Forelimb muscle (tissue), 1 donor: ENCODE measurements at places on chromosomes 6 and 20.

- peak; percentile 82 for DNase-seq
These were observed 35.1 kb downstream of the PM20D2 start for GRCh38 chr6:89180971-89181370.

DNA sequence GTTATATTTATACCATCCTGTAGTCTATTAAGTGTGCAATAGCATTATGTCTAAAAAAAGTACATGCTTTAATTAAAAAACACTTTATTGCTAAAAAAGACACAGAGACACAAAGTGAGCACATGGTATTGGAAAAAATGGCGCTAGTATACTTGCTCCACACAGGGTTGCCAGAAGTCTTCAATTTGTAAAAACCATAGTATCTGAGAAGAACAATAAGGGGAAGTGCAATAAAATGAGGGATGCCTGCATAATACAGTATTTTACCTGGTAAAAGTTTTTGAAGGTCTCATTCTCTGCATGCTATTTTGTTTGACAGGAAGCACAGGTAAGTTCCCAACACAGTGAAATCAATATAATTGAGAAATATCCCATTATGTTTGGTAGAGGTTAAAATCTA is 1.6 kb downstream of the NOX3 start:
- no peak for DNase-seq

- no peak for DNase-seq
These were observed 84.6 kb downstream of the ANKS1A start for GRCh38 chr6:34973547-34974248.

DNA sequence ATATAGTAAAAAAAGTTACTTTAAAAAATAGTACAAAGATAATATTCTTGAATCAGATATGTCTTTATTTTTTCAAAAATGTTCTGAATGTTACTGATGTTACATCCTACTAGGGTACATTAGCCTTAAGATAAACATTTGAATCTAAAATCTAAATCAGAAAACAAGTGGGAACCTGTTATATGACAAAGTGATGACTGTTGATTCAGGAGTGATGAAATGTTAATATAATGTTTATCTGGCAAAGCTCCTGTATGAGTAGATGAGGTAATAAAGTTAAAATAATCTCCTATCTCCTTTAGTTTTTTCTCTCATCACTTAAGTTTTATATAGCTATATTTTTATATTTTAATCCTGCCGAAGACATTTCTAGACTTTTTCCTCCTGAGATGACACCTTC is 4.2 kb downstream of the DOP1A start:
- no peak for DNase-seq

DNA sequence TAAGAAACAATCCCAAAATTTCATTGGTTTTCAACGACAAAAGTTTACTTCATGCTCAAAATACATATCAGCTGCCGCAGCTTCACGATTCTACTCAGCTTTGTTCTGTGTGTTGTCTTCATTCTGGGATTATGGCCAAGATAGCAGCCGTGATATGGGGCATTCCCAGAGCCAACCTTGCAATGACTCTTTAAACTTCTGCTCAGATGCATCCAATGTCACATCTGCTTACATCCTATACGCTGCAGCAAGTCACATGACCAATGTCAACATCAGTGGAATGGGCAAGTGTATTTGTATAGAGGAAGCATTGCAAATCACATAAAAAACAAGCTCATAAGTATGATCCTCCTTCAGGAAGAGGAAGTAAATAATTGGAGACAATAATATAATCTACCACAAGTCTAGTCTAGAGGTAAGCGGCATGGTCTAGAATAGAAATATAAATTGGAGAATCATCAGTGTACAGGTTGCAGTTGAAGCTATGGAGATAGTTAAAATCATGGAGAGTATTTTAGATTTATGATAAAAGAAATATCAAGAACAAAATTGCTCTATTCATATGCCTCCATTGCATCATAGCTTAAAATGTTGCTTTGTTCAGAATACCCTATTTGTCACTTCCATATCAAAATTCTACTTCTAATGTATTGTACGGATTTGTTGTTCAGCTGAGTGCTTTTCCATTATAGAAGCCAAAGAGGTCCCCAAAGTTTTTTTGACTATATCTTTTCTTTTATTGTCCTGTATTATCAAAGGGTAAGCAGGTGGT is 7.2 kb upstream of the C6orf141 start:
- DNase-seq = no peak

- peak; percentile 60 for DNase-seq
These were observed 452 bp downstream of the TRAF3IP2 start for GRCh38 chr6:111605100-111605751.

- DNase-seq = no peak
These were observed 20.1 kb upstream of the NOL4L start for GRCh38 chr20:32605167-32605656.

DNA sequence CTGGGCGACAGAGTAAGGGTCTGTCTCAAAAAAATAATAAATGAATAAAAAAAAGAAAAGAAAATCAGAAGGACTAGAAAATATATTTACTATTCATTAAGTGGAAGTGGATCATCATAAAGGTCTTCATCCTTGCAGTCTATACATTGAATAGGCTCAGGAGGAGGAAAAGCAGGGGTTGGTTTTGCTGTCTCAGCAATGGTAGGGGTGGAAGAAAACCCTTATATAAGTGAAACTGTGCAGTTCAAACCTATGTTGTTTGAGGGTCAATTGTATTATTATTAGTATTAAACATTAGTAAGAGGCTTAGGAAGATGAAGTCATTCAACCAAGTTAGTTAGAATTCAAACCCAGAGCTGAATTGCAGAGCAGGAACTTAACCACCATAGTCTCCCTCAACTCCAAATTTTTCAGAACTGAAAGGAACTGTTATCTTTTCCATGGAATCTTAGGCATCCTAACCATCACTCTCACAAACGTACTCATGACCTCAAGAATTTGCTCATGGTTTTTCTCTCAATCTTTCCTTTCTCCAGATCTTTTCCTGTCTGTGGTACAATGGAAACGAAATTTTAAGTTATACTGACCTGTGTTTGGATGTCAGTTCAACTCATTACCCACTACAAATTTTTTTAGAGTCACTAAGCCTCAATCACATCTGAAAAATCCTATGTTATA is 7.7 kb upstream of the SMIM13 start:
- DNase-seq = no peak

- no peak for DNase-seq
These were observed 22.8 kb upstream of the TAF4 start for GRCh38 chr20:62088258-62089127.
